ENCODE measurements at places on chromosomes 6 and 20.

GRCh38 chr6:39530201-39530759 lies 194.9 kb downstream of the KIF6 start:
- DNase-seq: no peak

- DNase-seq: no peak
These were observed 268.8 kb upstream of the SULF2 start for GRCh38 chr20:48054051-48054450.

- no peak for DNase-seq
These were observed 66.0 kb upstream of the STX16 start for GRCh38 chr20:58584881-58585752.

DNA sequence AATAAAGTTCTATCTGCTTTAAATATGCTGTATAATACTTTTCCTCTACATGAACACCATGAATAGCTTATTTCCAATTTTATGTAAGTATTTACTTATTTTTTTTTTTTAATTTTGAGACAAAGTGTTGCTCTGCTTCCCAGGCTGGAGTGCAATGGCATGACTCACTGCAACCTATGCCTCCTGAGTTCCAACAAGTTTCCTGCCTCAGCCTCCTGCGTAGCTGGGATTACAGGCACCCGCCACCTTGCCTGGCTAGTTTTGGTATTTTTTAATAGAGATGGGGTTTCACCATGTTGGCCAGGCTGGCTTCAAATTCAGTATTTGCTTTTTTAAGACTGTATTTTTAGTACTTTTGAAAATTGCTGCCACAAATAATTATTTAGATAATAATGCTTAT lies 1365.9 kb downstream of the GRIK2 start:
- no peak for DNase-seq

GRCh38 chr20:53226826-53227225 lies 254.7 kb downstream of the TSHZ2 start:
- DNase-seq: no peak

GRCh38 chr6:138550346-138550767 lies 51.1 kb upstream of the NHSL1 start:
- DNase-seq: no peak

DNA sequence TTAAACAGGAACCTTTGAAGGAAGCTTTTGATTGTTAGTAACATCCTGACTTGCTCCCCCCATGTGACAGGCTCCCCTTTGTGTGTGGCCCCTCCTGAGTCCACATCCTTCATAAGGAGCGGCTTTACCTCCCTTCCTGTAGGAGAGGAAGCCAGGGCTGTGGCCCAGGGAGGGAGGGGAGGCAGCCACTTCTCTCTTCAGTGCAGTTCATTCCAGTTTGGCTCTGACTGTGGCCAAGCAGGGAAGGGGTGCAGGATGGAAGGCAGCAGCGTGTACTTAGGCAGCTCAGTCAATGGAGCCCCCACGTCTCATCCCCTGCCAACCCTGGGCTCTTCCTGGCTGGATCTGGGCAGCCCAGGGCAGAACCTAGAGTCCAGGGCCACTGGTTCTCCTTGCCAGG lies 295.2 kb downstream of the QKI start:
- no peak for DNase-seq

- DNase-seq: no peak
These were observed 13.6 kb upstream of the GUCA1A start for GRCh38 chr6:42159431-42160024.

DNA sequence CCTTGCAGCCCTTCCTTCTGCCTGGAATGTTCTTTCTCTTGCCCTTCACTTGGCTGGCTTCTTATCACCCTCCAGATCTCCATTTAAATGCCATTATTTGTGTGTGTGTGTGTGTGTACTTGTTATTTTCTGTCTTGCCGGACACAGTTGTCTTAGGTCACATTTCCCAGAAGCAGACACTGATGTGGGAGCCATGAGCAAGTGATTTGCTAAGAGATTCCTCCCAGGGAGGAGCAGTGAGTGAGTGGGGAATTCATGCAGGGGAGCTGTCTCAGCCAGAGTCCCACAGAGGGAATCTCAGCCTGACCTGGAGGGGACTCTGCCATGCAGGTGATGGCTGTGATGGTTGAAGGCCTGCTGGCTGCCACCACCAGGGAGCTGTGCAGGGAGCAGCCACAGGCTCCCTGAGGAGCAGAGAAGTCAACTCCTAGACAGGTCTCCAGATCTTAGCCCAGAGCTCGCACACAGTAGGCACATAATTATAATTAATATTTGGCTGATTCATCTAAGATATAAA lies 96.5 kb downstream of the SYNDIG1 start:
- DNase-seq: no peak

DNA sequence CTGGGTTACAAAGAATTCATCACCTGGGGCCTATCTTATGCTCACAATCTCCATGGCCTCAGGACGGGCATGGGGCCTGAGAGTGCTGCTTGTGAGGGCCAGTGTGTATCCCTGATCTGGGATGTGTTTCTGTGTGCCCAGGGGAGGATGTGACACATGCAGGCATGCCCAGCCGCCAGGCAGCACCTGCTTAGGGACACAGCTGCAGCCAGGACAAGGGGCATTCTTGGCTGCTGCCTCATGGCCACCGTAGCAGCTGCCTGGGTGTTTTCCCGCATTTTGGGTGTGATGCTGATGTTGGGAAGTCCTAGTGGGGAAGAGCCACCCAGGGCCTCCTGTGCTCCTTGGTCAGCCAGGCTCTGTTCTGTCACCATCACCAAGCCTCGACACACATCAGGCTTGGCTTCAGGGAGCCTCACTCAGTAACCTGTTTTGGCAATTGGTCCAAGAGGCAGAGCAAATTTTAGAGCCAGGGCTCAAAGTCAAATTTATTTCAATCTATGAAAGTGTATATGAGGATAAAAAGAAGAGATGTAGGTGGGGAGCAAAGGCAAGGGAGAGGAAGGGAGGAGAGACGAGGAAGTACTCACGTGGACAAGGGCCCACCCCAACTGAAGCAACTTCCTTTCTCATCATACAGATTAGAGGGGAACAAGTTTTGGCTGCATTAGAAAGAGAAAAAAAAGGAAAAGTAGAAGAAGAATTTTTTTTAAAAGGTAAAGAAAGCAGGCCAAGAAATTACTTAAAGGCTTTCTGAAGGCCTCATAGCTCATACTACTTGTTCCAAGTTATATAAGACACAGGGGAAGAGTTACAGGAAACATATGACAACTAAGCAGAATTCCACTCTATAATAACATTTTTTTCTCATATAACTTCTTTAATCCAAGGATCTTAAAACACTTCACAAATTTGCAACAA lies 269.9 kb upstream of the SUPT3H start:
- no peak for DNase-seq

DNA sequence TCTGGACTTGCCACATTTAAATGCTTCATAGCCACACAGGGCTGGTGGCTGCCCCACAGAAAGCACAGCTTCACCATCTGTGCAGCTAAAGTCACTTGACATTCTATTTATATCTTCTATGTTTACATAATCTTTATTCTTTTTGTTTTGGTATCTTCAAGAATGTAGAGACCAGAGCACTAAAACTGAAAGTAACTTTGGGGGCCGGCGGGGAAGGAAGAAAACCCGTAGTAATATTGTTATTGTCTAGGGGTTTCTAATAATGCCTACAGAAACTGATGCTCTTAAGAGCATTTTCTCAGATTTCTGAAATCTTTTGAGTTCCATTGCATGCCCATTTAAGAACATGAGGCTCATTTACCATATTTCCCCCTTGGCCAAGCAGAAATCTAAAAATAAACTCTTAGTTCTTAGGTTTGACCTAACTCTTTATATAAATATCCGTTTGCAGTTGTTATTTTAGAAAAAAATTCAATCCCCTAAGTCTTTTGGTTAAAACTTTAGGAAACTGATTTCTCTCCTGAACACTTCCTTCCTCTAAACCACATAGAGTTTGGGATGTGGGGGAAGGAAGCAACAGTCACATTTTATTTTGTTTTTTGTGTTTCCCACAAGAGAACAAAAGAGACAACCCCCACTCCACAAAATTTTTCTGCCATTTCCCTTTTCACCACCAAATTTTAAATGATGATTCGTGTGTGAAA lies 207.6 kb downstream of the OGFRL1 start:
- no peak for DNase-seq

DNA sequence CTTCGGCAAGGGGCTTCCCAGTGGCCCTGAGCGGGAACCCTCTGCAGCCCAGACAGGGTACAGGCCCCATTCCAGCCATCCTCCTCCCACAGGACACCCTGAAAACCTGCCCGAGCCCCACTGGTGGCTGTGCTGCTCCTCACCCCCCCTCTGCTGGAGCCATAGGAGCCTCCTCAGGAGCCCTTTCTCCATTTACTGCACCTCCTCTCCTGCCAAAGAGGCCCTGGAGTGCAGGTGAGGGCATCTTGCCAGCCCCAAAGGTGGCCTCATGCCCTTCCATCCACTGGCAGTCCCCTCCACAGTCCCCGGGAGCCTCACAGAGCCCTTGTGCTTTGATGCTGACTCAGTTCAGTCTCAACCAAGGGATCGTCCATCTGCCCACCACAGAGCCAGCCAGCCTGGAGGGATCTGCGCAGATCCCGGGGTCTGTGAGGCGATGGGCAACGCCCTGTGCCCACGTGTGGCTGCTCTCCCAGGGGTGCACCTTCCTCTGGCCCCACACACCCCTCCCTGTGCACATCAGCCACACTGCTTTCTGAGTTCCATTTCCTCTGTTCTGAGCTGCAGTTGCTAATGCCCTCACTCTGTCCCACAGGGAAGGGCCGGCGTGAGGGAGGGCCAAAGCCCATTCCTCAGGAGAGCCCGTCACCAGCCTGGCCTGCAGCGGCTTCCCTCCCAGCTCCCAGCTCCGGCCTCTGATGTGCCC lies 228.5 kb downstream of the DLL1 start:
- DNase-seq: no peak

DNA sequence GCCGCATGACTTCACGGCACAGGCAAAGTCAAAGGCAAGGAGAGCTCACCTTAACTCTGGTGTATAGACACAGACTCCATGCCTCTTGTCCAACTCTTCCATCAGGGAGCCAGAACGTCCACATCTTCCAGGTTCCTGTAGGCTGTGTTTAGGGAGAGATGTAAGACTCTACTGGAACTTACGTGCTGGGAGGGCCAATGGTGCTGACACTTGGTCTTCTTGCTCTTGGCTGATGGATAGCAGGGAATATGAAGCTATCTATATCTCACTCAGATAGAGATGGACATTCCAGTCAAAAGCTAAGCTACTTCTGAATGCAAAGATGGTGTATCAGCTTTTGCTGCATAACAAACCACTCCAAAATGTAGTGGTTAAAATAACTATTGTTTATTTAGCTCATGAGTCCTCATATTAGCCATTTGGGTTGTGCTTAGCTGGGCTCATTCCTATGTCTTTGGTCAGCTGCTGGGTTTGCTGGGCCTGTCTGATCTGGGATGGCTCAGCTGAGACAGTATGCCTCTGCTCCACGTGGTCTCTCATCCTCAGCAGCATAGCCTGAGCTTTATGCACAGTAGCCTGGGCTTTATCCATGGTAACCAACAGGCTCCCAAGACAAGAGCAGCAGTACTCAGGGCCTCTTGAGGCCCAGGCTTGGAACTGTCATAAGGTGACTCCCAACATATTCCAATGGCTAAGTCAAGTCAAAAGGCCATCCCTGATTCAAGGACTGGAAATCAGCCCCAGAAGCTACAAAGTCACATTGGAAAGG lies 111.6 kb downstream of the SNX5 start:
- DNase-seq: no peak

- peak; percentile 16 for DNase-seq
These were observed 9.9 kb upstream of the PSMF1 start for GRCh38 chr20:1108437-1108920.

GRCh38 chr6:46393161-46393939 lies 97.9 kb downstream of the RCAN2 start:
- no peak for DNase-seq

GRCh38 chr6:156062091-156062563 lies 606.5 kb upstream of the NOX3 start:
- DNase-seq: no peak

- no peak for DNase-seq
These were observed 87.0 kb upstream of the DST start for GRCh38 chr6:56729719-56730118.

DNA sequence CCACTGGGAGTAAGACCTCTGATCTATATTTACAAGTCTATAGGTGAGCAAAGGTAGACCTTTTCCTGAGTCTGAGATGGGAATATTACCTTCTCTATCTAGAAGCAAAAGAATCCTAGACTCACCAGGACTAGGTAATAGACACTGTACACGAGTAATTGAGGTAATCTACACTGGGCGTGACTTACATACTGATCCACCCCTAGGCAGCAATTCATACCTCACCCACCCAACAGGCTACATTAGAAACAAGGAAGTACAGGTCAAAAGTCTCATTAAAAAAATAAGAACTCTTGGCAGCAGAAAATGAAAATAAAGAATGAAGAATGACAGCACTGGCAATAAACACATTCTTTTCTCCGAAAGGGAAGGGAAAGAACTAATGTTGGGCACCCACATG lies 7.6 kb downstream of the CSNK2A1 start:
- no peak for DNase-seq

DNA sequence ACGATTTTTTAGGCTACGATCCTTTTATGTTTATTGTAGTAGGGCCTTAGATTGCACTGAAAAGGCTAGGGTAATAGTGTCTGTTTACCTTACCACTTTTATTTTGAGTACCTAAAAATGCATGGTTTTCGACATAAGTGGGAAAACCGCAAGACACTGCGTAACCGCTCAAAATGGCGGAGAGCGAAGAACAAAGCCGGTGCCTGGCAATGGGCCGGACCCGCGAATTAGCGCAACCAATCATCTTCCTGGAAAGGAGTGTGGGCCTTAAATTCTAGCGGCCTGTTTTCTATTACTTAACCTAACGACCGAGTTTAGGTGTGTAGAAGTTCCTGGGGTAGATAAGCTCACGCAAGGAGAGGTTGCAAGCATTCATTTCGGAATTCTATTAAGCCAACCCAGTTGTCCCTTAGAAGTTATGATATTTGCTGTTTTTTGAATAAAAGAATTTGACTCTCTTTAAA lies 118.0 kb downstream of the HFE start:
- peak; percentile 44 for DNase-seq

- no peak for DNase-seq
These were observed 28.6 kb upstream of the FAM50B start for GRCh38 chr6:3820563-3820962.

GRCh38 chr6:165794179-165794601 lies 131.1 kb upstream of the PDE10A start:
- no peak for DNase-seq

All from NCI-H1092 treated with DMSO at 0.1 percent for 48 hours (cell line).